ENCODE measurements at places on chromosomes 1 and 21.

GRCh38 chr1:84960371-84960770 lies 36.5 kb downstream of the MCOLN2 start:
- DNase-seq = no peak

DNA sequence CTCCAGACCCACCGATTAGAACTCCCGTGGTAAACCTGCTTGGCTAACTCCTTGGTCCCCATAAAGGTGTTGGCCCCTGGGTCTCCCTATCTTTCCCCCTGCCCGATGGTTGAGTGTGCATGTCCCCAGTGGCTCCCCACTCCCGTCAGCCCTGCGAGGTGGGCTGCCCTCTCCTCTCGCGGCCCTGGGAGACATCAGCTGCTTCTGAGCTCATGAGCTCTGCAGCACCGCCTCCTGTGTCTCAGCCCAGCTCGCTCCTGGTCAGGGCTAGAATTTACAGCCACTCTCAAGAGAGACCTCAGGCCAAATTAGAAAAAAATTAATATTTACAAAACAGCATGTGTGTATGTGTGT lies 15.9 kb upstream of the ZBTB21 start:
- no peak for DNase-seq

DNA sequence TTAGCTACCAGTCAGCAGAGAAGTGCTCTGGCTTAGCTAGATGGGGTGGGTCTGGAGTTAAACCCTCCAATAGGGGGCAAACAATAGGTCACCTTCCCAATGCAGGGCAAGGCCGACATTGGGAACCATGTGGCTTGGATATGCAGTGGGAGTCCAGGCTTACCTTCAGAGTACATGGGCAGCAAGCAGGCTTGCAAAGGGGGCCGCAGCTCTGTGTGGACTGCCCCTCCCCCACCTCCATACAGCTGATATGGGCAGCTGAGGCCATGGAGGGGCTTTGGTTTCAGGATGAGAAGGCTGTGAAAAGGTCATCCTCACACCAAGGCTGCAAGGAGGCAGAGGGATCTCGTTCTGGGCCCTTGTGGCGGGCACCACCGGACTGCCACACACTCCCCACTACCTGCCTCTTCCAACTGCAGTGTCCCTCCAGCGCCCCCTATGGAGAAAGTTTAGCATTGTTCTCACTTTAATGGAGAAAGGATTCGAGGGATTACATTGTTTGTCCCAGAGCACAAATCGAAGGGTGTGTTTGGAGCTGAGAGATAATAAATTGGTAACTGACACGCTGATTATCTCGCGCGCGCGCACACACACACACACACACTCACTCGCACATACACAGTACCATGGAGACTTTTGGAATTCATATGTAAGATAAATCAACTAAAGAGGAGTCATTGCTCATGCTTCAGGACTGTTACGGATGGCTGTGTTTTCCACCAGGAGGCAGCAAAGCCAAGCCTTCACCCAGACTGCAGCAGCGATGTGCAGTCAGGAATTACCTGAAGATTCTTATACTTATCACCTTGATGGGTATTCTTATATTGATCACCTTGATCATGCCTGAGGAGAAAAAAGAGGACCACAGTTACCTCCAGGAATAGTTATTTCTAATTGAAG lies 7.0 kb upstream of the SMCP start:
- DNase-seq = peak; percentile 14

GRCh38 chr1:3221112-3222041 lies 152.4 kb downstream of the PRDM16 start:
- DNase-seq = no peak

DNA sequence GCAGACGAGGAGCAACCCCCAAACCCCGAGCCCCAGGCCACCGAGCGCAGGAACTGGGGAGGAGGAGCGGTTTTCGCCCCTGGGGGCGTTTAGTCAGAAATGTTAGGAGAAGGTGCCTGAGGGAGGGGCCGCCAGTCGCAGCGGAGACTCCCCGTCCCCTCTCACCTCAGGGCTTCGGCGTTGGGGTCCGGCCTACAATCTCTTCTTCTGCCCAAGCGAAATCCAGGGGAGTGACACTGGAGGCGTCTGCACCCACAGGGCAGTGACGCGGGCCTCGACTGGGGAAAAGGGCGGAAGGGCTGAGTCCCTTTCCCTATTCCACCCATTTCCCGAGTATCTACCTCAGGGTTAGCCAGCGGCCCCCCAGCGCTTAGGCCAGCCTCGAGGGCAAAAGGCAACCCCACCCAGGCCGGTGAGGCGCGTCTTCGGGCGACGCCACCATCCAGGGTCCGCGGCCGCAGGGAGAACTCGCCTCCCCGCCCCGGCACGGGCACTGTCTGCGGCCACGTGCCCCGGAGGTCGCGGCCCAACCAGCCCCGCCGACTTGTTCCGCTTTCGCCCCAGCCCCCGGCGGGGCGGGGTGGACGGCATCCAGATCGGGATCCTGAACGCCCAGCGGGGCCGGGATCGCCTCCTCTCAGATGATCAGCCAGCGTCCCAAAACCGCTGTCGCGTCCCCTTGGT lies 118.7 kb upstream of the BARHL2 start:
- no peak for DNase-seq
